Activated CD4-positive, alpha-beta T cell treated with anti-CD3 and anti-CD28 coated beads, Interleukin-2, amount 10 ng/mL, durations not matched to agents 24 days and 14 days (primary cell): ENCODE measurements at places on chromosomes 11 and 22. TPM values are rescaled to one million over a fixed set of nuclear protein-coding genes. Genes with fewer than 3 reads are reported as not detected.

The RAC2 gene
- total RNA-seq, result 519 and 540 TPM in 2 replicates

The P2RY6 gene
- total RNA-seq, result not detected in 2 replicates

The VWCE gene
- 10.6 and 12.4 TPM in 2 replicates for total RNA-seq

The ZNF70 gene
- 2.5 and 2.6 TPM in 2 replicates for total RNA-seq

The ANKK1 gene
- total RNA-seq, result not detected in 2 replicates

DNA sequence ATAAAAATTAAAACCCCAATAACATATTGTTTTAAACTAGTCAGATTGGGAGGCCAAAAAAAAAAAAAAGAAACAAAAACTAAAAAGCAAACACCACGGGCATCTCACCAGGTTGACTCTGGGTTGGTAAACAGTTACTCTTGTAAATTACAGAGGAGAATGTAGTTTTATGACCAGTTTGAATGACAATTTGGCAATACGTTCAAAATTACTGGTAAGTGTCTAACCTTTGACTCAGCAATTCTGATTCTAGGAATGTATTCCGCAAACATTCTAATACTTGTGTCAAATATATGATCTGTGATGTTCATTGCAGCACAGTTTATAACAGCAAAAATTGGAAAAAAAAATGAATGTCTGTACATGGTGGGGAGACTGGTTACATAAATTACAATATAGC lies 1376.0 kb downstream of the TBC1D22A start:
- no peak for DNase-seq

DNA sequence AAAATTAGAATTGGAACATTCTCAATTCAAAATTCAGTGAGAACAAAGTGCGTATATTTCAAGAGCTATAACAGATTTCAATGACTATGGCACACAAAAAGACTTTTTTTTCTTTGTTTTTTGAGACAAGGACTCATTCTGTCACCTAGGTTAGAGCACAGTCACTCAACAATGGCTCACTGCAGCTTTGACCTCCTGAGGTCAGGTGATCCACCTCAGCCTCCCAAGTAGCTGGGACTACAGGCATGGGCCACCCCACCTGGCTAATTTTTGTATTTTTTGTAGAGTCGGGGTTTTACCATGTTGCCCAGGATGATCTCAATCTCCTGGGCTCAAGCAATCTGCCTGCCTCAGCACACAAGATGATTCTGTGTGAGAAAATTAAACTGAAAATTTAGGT lies 51.5 kb downstream of the PIK3C2A start:
- DNase-seq, result no peak

GRCh38 chr11:128946648-128947047 lies 4.0 kb upstream of the TP53AIP1 start:
- no peak for DNase-seq

GRCh38 chr11:16791191-16791961 lies 52.9 kb downstream of the C11orf58 start:
- DNase-seq, result no peak

DNA sequence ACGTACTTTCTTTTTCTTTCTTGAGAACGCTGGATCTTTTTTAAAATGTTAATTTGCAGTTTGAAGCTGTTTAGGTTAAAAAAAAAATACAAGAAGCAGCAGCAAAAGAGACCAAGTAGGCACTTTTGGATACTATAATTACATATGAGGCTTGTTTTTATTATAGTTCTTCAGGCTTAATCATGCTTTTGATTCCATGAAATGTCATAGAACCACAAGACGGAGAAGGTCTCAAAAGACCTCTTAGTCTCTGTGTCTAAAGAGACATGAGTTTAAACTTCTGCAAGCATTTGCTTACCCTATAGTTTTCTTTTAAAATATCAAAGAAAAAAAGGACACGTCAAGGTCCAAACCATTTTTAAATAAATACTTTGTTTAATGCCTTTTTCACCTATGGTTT lies 18.8 kb upstream of the MMP20 start:
- no peak for DNase-seq

DNA sequence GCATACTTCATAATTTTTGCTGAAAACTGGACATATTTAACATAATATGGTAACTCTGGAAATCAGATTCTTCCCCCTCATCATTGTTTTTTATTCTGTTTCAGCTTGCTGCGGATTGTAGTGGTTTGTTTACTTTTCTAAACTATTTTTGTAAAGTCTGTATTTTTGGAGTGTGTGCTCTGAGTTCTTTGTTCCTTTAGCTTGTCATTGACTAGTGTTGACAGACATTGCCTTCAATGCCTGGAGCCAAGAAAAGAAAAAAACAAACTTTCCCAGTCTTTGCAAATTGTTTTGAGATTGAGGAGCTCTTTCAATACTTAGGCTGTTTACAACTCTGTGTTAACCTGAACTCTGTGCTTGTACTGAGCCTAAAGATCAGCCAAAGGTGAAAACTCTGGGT lies 137.3 kb upstream of the CEP126 start:
- no peak for DNase-seq

DNA sequence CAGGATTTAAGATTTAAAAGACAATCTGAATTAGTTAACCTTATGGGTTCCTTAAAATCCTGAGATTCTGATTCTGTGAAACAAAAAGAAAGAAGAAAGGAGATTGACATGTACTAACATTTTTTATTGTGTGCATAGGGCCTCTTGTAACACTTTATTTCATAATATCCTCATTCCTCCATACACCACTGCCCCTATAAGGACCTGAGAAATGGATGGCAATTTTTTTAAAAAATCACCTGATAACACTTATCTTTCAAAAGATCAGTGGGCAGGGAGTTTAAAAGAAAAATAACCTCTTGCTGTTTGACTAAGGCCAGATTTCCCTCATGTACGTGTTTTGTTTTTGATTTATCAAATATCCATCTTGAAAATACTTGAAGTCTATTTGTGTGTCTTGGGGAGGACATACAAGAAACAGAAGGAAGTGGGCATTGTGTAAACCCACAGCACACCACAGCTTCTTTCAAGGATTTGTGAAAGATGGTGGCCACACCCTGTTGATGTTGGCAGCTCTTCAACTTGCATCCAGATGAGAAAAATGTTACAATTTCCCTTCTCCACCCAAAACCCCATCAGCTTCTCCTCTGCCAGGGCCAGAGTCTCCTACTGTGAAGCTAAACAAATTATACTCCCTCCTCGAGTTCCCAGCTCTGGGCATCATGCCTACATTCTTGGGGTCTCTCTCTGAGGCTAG lies 35.0 kb upstream of the MPEG1 start:
- no peak for DNase-seq

GRCh38 chr11:101944923-101945322 lies 28.6 kb upstream of the ANGPTL5 start:
- no peak for DNase-seq
